ENCODE measurements at places on chromosomes 2 and 18. TPM values are rescaled to one million over a fixed set of nuclear protein-coding genes. Genes with fewer than 3 reads are reported as not detected.

PUS10 gene
- 4.3 TPM for polyA plus RNA-seq

DNA sequence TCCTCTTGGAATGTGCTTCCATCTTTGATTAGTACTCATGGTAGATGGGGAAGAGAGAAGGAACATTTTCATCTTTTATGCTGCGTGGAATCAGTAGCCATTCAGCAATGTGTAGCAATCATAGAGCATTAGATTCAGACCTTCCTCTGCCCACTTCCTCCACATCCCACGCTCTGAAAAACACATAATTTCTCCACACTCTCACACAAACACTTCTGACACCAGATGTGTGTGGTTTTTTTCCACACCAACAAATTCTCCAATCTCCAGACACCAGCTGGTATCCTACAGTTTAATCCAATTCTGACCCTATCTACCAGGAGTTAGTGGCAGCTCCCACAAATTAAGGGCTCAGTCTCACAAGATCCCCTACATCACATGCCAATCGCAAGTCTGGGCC is 103.3 kb downstream of the AOX1 start:
- no peaks in the 10 kb centered on the region for H3K4me1 ChIP-seq
- H3K27me3 ChIP-seq: no peaks in the 10 kb centered on the region
- DNase-seq: no peak
- H3K27ac ChIP-seq: no peak overlapping the region
- no peaks in the 10 kb centered on the region for H3K36me3 ChIP-seq

- DNase-seq: no peak
- peaks cover 49% of the 10 kb centered on the region for H3K36me3 ChIP-seq
- H3K4me1 ChIP-seq: no peaks in the 10 kb centered on the region
- H3K27ac ChIP-seq: no peak overlapping the region
- H3K27me3 ChIP-seq: no peaks in the 10 kb centered on the region
Observed at GRCh38 chr2:86074811-86075210, 30.9 kb downstream of the POLR1A start.

DNA sequence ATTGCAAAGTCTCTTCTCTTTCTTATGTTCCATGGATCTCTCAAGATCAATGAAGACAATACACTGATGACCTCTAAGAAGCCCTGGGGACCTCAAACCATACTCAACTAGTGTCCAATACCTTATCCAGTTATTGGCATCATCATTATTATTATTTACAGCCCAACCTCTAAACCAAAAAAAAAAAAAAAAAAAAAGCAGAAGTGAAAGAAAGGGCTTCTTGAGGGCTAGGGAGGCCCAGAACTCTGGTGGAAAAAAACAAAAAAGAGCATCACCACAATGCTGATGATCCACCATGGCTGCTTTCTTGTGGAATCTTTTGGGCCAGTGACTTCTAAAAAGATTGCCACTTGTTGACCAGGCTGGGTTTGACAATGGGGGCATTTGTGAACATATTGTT is 324.9 kb downstream of the LPIN1 start:
- no peak overlapping the region for H3K4me3 ChIP-seq
- H3K4me1 ChIP-seq: no peaks in the 10 kb centered on the region
- H3K27ac ChIP-seq: no peak overlapping the region
- no peaks in the 10 kb centered on the region for H3K36me3 ChIP-seq

- H3K27me3 ChIP-seq: no peaks in the 10 kb centered on the region
- no peak for DNase-seq
- no peak overlapping the region for H3K27ac ChIP-seq
- H3K36me3 ChIP-seq: peaks cover 2% of the 10 kb centered on the region
- no peak overlapping the region for H3K4me3 ChIP-seq
Observed at GRCh38 chr2:189171956-189172609, 7.5 kb downstream of the COL5A2 start.

DNA sequence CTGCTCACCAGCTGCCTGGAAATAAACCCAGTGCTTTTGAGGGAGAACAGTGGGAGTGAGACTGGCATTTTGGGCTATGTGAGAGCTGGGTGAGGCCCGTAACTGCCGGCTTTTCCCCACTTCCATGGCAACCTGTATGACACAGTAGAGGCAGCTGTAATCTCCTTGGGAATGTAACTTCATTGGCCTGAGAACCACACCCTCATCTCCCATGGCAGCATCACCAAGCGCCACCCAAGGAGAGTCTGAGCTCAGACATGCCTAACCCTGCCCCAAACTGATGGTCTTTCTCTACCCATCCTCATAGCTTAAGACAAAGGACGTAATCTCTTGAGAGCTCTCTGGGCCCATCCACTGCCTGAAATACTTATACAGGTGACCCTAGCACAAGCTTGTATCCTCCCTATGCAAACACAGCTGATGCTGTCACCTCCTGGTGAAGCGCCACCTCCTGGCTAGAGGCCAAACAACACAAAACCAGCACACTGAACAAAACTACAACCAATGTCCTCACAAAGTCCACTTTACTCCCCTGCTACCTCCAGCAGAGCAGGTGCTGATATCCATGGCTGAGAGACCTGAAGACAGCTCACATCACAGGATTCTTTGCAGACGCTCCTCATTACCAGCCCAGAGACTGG is 763.4 kb upstream of the NRXN1 start:
- no peak overlapping the region for H3K4me3 ChIP-seq
- H3K4me1 ChIP-seq: no peaks in the 10 kb centered on the region
- H3K27ac ChIP-seq: no peak overlapping the region
- no peaks in the 10 kb centered on the region for H3K36me3 ChIP-seq
- no peaks in the 10 kb centered on the region for H3K27me3 ChIP-seq

B4GALT6 gene
- 1.2 TPM for polyA plus RNA-seq

- H3K27me3 ChIP-seq: no peaks in the 10 kb centered on the region
- H3K36me3 ChIP-seq: peaks cover 75% of the 10 kb centered on the region
- H3K4me1 ChIP-seq: no peaks in the 10 kb centered on the region
- DNase-seq: no peak
Observed at GRCh38 chr2:26196683-26197418, 24.0 kb downstream of the GAREM2 start.
